ENCODE measurements at places on chromosomes 3 and 15.

- peak; percentile 53 for DNase-seq
Measured at GRCh38 chr15:33547876-33548275, 237.1 kb downstream of the RYR3 start.

DNA sequence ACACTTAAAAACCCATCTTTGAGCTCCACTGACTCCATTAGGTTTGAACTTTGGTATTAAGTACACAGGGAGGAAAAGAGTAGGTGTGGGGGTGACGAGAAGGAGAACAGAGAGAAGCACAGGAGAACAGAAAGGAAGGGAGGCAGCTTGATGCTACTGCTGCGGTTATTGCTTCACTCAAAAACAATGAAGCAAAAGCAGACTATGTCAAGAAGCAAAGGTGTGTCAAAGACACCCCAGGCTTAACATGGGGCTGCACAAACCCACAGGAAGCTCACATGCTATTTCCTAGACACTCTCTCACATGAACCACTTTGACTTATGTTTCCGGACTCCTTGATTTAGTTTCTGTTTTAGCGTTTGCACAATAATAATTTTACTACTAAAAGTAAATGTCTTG, 961.0 kb upstream of the CFAP20DC start:
- DNase-seq = no peak

GRCh38 chr15:72796515-72797337, 13.2 kb upstream of the ADPGK start:
- DNase-seq = peak; percentile 67

GRCh38 chr3:57484563-57484962, 59.6 kb downstream of the DNAH12 start:
- no peak for DNase-seq

GRCh38 chr3:150072576-150072975, 101.9 kb upstream of the PFN2 start:
- no peak for DNase-seq

DNA sequence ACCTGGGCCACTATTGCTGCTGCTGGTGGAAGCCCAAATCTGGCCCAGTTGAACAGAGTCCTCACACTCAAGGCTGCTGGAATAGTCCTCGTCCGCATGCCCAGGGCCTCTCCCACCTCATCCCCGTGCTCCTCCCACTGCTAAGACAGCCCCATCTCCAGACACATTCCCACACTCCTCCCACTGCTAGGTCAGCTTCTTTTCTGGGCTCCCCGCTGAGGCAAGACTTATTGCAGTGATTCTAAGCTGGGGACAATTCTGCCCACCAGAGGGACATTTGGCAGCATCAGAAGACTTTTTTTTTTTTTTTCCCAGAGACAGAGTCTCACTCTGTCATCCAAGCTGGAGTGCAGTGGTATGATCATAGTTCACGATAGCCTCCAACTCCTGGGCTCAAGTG, 35.1 kb downstream of the POC1A start:
- no peak for DNase-seq

- no peak for DNase-seq
Measured at GRCh38 chr3:56839784-56840715, 38.3 kb upstream of the ARHGEF3 start.

GRCh38 chr15:78024519-78024870, 53.0 kb downstream of the TBC1D2B start:
- DNase-seq = no peak

DNA sequence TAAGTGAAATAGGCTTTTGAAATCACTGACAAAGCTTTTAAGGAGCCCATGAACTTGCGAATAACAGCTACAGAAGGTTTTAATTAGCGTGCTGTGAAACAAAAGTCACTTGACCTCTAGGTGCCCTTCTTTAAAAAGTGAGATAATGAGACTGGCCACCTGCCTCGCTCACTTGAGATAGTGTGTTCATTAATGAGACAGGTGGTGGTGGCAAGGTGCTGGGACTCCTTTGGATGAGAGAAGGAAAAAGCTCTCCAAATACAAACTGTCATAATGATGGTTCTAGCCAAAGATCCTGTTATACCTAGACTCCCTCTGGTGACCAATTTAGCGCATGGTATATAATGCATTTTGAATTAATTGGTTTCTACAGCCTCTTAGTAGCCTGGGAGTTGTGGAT, 22.7 kb upstream of the IREB2 start:
- peak; percentile 45 for DNase-seq

Measured in muscle of back (tissue), 13 donors.